AML-193 (cell line): ENCODE measurements at places on chromosomes 6 and 20.

- no peak for DNase-seq
These were observed 3.4 kb downstream of the LINC00237 start for GRCh38 chr20:21102603-21103311.

DNA sequence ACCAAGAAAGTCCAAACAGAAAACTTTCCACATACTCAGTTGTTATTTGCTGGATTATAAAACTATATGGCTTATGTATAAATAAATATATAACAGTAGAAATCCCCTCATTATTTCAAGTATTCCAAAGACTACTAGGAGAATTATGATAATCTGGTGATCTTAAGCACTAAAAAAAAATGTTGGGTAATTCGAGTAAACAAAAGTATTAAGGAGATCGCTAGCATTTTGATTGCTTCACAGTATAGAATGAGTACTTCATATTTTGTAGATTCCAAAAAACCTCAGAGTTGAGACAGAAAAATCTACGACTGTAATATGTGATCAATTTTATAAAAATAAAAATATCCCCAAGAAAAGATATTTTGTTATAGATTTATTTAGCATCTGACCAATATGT is 236.4 kb upstream of the TENT5A start:
- DNase-seq = no peak

GRCh38 chr6:24439858-24440539 is 37.3 kb downstream of the MRS2 start:
- no peak for DNase-seq

DNA sequence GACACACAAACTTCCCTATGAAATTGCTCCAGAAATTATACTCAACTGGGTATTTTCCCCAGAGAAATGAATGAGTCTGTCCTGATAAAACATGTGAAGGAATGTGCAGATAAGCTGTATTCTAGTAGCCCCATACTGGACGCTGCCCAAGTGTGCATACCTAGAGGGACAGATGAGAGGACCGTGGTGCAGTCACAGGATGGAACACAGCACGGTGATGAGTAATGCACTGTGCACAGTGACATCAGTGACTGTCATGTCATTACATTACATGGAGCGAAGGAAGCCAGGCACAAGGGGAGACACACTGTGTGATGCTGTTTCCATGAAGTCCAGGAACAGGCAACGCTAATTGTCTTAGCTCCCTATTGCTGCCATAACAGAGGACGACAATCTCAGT is 155.5 kb downstream of the CDH4 start:
- no peak for DNase-seq

GRCh38 chr6:25898289-25898977 is 24.4 kb upstream of the SLC17A3 start:
- DNase-seq = no peak

GRCh38 chr6:33570806-33571636 is 9.1 kb downstream of the BAK1 start:
- peak; percentile 90 for DNase-seq

DNA sequence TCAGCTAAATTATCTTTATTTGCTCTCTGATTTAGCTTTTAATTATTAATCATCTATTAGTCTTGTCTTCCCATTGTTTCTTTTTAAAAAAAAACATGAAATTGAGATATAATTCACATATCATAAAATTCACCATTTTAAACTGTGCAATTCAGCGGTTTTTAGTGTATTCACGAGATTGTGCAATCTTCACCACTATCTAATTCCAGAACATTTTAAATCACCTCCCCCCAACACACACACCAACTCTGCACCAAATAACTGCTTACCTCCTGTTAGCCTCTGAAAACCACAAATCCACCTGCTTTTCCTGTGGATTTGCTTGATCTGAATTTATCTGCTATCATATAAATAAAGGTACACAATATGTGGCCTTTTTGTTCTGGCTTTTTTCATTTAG is 8.8 kb upstream of the ABRACL start:
- peak; percentile 49 for DNase-seq

GRCh38 chr6:46323312-46323965 is 152.7 kb upstream of the ENPP5 start:
- DNase-seq = no peak

- DNase-seq = no peak
These were observed 88.8 kb downstream of the ADAT2 start for GRCh38 chr6:143361536-143362191.
